ENCODE measurements at places on chromosomes 5 and 9.
A peak's percentile ranks its signal among the peaks of the same experiment; 100 is the strongest.

GRCh38 chr9:69107771-69108170 lies 66.3 kb upstream of the TJP2 start:
- DNase-seq: no peak

GRCh38 chr5:93789173-93790067 lies 48.0 kb upstream of the POU5F2 start:
- peak; percentile 81 for DNase-seq

DNA sequence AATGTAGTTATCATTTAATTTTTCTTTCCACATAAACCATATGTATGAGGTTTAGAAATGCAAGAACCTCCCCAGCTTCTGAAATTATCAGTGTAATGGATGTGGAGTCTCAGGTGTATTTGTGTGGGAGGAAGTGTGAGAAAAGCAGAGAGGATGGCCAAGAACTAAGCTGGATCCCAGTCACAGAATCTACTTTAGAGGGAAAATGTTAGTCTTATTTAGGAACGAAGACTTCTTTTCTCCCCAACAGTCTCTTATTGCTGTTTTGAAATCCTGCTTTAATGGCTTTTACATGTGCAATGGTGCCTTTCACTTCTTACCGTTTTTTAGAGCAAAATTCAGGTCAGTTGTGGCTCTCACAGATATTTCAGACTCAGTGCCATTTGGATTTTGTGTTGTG lies 3.0 kb downstream of the EQTN start:
- no peak for DNase-seq

- DNase-seq: no peak
Observed at GRCh38 chr9:83317244-83317643, 221.0 kb downstream of the FRMD3 start.

- DNase-seq: no peak
Observed at GRCh38 chr5:57504357-57504756, 21.7 kb upstream of the ACTBL2 start.

GRCh38 chr5:138594305-138595058 lies 19.3 kb upstream of the HSPA9 start:
- no peak for DNase-seq

- peak; percentile 72 for DNase-seq
Observed at GRCh38 chr5:39138892-39139291, 64.7 kb upstream of the RICTOR start.

DNA sequence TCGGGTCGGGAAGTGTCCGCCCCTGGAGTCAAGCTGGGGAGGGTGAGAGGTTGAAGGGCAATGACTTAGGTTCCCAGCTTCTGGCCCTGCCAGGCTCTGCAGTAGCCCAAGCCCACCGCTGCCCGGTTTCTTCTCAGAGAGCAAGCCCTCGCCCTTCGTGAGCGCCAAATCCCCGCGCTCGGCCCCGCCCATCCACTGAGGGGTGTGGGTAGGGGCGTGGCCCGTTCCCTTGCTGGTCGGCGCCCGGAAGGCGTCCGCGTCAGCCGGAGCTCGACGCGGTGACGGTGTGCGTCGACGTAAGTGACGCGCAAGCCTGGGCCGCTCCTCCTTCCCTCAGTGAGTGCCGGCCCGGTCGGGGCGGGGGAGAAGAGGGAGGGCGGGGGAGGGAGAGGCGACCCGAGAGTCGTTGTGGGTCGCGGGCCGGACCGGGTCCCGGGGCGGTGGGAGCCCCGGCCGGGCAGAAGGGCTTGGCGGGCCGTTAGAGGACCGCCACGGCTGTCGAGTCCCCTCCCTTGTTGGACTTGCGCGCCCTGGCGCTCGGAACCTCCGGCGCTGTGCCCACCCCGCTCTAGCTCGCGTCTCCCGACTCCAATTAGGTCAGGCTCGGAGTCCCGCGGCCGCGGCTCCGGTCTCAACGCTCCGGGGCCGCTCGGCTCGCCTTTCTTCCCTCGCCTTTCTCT lies 659 bp downstream of the ZNF131 start:
- peak; percentile 95 for DNase-seq

DNA sequence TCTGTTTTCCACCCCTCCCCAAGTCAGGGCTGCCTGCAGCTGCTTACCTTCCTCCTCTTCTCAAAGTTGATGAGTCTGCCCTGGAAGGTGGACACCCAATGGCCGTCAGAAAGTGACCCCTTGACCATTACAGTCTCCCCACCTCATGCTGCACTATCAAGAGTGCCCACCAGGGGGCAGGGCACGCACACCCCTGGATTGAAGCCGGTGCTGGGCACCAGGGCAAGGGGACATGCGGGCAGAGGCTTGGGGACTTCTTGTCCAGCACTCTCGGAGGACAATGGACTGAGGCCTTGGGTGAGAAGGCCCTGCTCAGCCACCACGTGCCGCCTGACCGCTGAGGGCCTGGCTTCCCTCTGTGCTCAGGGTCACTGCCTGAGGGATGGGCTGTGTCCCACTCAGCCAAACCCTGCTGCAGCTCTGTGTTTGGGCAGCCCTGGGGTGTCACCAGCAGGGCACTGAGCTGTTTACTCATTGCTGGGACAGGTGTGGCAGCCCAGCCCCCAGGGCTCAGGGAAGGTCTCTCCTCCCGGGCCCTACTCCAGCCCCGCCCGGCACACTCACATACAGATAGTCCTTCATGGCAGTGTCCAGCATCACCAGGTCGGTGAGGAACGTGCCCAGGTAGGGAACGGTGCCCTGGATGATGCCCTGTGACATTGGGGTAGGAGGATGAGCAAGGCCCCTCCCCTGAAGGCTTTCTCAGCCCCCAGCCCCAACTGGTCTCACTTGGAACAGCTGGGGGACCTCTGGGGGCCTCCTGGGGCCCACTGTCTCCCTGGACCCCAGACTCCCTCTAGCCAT lies 17.7 kb downstream of the RALGDS start:
- peak; percentile 23 for DNase-seq

DNA sequence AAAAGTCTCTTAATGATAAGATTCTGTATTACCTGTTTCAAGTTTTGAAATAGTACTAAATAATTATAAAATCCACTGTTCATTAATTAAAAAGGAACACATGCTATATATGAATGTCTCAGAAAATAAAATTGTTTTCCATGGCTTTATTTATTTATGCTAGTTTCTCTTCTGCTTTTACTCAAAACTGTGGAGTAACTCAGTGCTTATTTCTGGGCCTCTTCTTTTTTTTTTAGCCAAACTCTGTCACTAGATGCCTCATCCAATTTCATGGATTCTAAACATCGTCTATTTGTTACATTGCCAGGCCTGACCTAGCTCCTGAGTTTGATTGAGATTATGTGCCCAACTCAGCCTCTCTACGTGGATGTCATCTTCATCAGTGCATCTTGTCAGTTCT lies 1509.7 kb downstream of the MAT2B start:
- DNase-seq: no peak

- no peak for DNase-seq
Observed at GRCh38 chr5:64599226-64599625, 91.1 kb upstream of the SHISAL2B start.

DNA sequence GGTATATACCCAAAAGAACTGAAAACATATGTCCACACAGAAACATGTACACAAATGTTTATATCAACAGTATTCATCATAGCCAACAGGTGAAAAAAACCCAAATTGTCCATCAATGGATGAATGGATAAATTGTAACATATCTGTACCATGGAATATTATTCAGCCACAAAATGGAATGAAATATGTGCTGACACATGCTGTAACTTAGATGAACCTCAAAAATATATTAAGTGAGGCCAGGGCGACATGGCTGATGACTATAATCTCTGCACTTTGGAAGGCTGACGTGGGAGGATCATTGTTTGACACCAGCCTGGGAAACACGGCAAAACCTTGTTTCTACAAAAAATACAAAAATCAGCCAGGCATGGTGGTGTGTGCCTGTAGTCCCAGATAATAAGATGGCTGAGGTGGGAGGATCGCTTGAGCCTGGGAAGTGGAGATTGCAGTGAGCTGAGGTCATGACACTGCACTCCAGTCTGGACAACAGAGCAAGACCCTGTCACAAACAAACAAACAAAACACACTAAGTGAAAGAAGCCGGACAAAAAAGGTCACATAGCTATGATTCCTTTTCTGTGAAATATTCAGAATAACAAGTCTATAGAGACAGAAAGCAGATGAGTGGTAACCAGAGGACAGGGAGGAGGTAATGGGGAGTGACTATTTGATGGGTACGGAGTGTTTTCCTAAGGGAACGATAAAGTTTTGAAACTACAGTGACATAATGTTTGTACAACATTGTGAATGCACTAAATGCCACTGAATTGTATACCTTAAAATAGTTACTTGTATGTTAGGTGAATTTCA lies 11.4 kb downstream of the KYAT1 start:
- DNase-seq: no peak

GRCh38 chr9:129242191-129242941 lies 64.3 kb upstream of the IER5L start:
- no peak for DNase-seq

DNA sequence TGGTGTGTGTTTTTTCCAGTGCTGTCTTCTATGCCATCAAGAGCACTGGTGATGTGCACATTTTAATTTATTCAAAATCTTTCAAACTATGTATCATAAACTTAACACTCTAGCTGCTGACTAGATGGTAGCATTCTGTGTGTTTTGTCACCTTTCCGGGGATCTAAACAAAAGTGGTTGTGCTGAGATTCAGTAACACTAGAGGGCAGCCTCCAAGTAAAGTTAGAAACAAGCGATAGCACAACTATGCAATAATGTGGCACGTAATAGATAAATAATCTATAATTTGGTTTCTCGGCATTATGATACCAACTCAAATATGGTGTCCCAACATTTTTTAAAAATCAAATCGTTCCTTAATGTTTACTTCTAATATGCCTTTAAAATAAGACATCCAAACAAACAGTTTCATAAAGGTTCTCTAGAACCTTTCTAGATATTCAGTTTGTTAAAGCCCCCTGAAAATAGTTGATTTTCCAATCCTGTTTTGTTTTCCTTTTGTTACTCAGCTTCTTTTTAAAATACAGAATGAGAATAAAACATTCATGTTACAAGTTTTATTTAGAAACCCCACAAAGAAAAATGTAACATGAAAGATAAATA lies 16.9 kb downstream of the SEMA6A start:
- DNase-seq: no peak

DNA sequence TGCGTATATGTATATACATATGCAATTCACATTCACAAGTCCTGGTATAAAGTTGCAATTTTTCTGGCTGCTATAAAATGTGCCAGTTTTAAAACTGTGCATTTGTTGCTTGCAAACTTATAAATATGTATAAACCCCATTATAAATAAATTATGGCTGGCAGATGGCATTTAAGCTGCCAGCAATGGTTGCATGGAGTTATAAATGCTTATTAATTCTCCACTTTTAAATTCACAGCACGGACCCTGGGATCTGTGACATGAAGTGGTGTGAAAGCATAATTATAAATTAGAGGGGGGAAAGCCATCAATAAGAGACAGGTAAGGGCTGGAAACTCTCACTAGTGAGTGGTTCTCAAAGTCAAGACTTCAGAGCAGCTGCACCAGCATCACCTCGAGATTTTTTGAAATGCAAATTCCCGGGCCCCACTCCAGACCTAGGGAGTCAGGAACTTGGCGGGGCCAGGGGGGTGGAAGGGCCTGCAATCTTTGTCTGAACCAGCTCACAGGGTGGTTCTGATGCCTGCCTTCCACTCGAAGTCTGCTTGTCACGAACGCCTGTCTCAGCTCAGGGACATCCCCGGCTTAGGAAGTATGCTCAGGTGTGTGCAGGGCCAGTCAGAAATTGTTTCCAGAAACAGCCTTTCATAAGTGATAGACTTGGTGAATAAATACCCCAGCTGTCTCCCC lies 16.9 kb downstream of the S1PR3 start:
- no peak for DNase-seq

DNA sequence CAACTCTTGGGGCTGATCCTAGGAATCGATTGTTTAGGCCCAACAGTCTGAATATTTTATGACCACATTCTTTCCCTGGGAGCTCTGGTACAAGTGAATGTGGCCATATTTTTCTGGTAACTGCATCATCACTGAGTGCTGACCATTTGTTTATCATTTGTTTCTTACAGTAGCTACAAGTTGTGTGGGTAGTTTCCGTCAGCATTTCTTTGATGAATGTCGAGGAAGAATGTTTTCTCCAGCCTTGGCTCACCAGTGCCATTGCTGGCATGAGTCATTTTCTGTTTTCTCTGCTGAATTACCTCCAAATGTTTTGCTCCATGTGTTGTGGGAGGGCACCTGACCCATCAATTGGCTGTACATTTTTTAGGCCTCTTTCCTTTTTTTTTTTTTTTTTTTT lies 14.1 kb upstream of the CARD19 start:
- DNase-seq: peak; percentile 59

- no peak for DNase-seq
Observed at GRCh38 chr5:103829585-103829984, 267.0 kb upstream of the NUDT12 start.

- DNase-seq: no peak
Observed at GRCh38 chr5:9329125-9329524, 216.8 kb downstream of the SEMA5A start.

- no peak for DNase-seq
Observed at GRCh38 chr9:81396528-81396927, 292.8 kb downstream of the TLE1 start.

GRCh38 chr5:102595332-102595731 lies 96.5 kb upstream of the SLCO6A1 start:
- DNase-seq: no peak
